ENCODE measurements at places on chromosomes 5 and 9. TPM values are rescaled to one million over a fixed set of nuclear protein-coding genes. Genes with fewer than 3 reads are reported as not detected.

ADRB2 gene
- 3.2 TPM for total RNA-seq

DNA sequence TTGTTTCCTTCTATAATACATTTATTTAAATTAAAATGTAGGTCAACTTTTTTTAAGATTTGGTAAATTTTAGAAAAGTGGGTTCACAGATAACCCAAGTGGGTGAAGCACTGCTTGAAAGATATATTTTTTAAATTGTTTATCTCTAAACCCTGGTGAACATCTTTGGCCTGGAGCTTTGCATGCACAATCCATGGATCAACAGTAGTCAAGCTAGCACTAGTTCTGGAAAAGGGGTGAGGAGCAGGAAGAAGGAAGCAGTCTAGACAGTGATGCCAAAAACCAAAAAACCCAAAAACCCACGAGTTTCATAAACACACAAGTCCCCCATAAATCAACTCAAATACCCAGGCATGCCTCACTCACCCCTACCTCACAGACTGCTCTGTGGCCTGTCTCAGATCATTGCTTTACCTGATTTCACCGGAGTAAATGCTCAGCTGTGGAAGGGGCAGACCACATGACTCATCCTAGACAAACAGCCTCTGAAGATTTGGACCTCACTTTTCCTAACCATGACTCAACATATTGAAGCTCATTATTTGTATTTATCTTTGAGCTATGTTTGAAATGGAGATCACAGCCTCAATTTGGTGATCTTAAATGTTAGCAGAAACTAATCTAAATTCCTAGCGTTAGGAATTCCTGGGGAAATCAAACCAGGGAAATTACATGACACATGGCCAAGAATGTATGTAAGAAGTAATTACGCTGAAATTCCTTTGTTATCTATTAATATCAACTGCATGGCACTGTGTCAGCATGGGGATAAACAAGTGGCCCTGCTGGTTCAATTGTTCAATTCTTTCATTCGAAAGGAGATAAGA lies 149.6 kb downstream of the ZNF608 start:
- DNase-seq = no peak

DNA sequence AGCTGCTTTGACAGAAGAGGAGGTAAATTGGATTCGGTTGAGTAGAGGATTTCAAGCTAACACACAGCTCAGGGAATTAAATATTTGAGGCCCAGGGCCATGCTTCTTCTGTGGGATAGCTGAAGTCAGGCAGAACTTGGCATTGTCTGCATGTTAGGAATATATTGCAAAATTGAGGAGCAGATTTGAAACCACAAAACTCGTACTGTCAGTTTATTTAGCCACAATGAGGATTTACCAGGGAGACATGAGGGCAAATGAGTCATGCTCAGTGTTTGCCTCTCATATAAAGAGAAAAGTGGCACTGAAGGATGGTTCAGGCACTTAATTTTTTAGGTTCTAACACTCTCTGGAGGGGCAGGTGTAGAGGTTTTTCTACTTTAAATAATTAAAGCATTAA lies 83.0 kb upstream of the PRLR start:
- DNase-seq = no peak

- no peak for DNase-seq
Measured at GRCh38 chr5:132667309-132667708, 6.5 kb upstream of the IL4 start.

GRCh38 chr9:13744261-13744901 lies 464.9 kb upstream of the MPDZ start:
- DNase-seq = no peak

All from activated B cell treated with CpG ODN at 0.5 μM for 24 hours (primary cell).